ENCODE measurements at places on chromosomes 6 and 20.
A peak's percentile ranks its signal among the peaks of the same experiment; 100 is the strongest.

- no peak for DNase-seq
Observed at GRCh38 chr6:43475516-43475915, 1.9 kb upstream of the TJAP1 start.

DNA sequence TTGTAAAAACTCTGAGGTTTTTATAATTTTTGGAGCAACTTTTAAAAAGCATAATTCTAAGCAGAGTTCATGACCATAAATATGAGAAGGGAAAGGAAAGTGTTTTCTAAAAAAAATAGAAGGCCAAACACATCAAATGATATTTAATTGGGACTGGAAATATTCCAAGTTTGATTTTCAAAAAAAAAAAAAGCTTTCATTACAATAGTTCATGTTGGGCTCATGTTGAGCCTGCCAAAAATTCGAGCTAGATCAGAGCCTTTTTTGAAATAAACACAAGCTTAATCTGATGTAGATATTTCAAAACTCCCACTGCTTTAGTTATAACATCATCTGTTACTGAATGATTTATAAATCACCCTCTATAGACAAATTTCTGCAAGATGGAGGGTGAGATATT lies 163.4 kb upstream of the DEFB112 start:
- no peak for DNase-seq

DNA sequence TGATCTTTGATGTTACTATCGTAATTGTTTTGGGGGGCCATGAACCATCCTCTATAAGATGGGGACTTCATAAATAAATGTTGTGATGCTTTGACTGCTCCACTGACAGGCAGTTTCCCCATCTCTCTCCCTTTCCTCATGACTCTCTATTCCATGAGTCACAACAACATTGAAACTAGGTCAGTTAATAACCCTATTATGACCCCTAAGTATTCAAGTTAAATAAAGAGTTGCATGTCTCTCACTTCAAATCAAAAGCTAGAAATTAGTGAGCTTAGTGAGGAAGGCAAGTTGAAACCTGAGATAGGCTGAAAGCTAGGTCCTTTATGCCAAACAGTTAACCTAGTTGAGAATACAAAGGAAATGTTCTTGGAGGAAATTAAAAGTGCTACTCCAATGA lies 491.0 kb downstream of the HAO1 start:
- DNase-seq: no peak

- DNase-seq: no peak
Observed at GRCh38 chr6:127397729-127398630, 54.6 kb upstream of the ECHDC1 start.

DNA sequence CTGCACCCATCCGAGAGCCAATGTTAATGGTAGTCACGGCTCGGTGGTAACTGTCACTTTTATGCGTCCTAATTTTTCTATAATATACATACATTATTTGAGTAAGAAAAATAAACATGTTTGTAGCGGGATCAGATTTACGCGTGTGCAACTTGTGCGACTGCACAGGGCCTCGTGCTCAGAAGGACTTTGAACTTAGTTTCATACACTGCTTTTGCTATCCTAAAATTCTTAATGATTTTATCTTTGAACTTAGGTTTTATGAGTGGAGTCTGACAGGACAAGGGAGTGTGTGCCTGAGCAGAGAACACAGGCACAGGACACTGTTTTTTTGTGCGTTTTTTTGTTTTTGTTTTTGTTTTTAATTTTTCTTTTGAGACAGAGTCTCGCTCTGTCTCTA lies 189.7 kb downstream of the NFATC2 start:
- DNase-seq: no peak

DNA sequence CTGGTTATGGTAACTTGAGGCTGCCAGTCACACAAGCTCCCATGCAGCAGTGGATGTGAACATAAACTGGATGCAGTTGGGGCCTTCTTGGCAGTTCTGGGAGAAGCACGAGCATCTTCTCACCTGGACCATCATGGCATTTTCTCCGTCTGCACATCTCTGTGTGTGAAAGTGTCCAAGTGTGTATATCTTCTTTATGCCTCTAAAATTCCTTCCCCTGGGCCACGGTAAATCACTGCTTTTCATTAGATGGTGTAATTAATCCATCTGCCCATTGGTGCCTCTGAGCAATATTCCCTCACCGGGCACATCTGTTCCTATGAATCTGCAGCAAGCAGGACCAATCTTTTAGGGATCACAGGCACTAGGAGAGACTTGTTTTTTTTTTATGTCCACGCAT lies 138.0 kb downstream of the MAP3K7 start:
- DNase-seq: no peak

DNA sequence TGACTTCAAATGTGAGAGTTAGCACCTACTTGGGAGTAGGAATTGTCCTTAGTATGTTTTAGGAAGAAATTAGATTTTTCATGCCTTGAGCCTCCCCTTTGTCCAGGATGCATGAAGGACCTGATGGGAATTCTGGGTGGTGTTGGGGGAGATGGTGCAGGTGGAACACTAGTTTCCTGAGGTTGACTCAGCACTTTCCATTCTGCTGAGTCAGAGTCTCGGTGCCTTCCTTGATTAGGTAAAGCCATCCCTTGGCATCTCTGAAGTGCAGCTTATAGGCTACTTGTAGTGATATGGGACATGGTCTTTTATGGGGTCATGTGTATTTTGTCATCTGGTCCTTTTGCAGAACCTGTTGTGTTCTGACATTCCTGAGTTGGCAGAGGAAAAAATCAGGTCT lies 105.3 kb downstream of the PHACTR3 start:
- DNase-seq: no peak

- no peak for DNase-seq
Observed at GRCh38 chr20:50295762-50296449, 105.3 kb downstream of the CEBPB start.

GRCh38 chr6:39037707-39038106 lies 10.9 kb upstream of the GLP1R start:
- DNase-seq: no peak

DNA sequence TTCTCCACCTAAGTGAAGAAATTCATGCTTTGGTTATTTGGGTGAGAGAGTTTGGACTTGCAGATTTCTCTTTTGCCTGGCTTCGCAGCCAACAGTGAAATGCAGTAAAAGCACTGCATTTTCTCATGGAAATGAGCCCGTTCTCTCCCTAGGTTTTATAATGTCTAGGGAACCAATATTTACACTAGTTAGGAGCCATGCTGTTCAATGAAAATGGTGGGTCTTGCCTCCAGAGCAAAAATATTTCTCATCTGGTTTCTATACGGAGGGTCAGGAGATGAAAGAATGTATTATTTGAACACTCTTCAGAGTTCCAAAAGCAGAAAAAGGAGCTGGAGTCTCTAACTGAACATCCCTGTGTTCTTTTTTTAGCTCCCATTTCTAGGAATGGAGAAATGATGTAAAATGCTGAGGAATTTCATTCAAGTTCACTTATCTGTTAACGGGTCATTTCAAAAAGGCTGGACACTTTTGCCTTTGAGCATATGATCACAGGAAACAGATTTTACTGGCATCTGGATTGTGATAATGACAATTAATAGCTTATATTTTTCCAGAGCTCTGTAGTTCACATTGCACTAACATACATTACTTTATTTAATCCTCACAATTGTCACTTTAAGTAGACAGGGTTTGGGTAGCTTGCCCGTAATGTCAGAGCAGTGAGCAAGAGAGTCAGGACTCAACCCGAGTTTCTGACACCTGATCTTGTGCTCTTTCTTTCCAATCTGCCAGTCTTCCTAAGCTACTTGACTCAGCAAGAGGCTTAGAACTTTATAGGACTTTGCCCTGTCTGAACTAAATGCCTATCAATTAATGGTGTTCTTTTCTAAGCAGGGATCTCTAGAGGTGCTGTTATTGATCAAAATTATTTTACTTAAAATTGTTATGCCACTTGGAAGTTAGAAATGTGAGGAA lies 78.0 kb downstream of the PPP1R14C start:
- DNase-seq: no peak

- DNase-seq: peak; percentile 83
Observed at GRCh38 chr6:157323966-157324300, 614 bp upstream of the TMEM242 start.

DNA sequence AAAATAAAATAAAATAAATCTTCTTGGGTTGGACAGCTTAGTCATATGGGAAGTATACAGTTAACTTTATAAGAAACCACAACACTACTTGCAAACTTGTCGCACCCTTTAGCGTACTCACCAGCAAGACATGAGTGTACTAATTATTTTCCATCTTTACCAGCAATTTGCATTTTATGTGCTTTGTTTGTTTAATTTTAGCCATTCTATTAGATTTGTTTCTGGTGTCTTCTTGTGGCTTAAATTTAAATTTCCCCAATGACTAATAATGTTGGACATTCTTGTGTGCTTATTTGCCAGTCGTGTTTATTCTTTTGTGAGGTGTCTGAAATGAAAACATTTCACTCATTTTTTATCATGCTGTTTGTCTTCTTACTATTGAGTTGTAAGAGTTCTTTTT lies 1172.2 kb upstream of the CITED2 start:
- no peak for DNase-seq

DNA sequence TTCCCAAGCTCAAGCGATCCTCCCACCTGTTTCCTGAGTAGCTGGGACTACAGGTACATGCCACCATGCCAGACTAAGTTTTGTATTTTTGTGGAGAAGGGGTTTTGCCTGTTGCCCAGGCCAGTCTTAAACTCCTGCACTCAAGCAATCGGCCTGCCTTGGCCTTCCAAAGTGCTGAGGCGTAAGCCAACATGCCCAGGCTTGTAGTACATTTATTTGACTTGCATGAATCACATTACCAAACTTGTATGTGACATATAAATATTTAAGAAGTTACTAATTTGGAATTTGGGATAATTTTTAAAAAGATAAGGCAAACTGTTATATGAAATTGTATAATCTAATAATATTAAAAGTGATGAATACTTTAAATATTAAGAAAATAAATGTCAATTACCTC lies 157.6 kb downstream of the MCHR2 start:
- DNase-seq: no peak

- DNase-seq: no peak
Observed at GRCh38 chr20:16007164-16007563, 566.1 kb downstream of the KIF16B start.

GRCh38 chr20:34017610-34018009 lies 23.9 kb downstream of the RALY start:
- no peak for DNase-seq

- no peak for DNase-seq
Observed at GRCh38 chr20:54199283-54199682, 8.6 kb upstream of the PFDN4 start.

DNA sequence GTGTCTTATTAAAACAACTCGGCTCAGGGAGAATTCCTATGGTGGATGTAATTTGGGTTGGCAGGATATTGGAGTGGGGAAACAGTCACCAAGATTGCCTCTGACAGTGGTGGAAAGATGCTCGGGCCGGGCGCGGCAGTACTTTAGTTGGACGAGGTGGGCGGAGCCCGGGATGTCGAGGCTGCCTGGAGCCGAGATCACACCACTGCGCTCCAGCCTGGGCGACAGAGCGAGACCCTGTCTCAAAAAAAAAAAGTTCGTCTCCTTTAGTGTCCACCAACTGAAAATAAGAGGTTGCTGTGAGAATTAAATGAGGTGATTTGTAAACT lies 621 bp downstream of the NOL7 start:
- DNase-seq: no peak

DNA sequence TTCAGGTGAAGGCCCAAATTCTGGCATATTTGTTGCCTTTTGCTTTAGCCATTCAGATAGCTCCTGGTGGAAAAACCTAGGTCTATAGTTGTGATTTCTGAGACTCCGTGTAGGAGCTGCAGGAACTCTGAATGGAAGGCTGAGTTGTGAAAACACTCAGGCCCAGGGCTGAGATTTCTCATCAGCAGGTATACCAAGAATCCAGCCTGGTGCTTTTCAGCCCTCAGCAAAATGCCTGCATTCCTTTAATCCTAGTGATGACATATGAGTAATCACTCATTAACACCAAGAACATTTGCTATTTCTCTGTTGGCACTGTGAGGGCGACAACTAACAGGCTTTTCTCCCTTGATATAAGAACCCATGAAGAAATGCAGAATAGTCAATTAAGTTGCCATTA lies 546.1 kb upstream of the MAN1A1 start:
- DNase-seq: no peak

DNA sequence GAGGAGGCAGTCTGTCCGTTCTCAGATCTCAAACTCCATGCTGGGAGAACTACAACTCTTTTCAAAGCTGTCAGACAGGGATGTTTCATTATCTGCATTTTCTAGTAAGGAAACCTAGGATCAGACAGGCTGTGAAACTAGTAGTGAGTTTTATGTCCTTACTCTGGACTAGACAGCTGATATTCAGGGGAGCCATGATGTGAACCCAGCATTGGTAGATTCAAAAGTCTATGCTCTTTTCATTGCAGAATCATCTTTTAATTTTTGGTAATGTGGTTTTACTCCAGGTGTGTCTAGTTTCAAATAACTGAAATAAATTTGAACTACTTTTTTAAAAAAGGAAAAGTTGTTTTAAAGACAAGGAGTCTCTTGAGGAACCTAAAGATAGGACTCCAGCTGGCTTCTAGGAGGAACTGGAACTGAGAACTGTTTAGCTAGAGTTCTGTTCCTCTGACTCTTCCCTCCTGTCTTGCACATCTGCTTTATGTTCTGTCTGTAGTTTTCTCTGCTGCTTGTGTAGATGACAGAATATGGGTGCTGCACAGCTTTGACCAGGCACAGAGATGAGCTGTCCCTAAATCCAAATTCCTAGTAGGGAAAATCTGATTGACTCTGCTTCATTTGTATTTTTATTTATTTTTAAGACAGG lies 27.8 kb upstream of the RNF144B start:
- no peak for DNase-seq

DNA sequence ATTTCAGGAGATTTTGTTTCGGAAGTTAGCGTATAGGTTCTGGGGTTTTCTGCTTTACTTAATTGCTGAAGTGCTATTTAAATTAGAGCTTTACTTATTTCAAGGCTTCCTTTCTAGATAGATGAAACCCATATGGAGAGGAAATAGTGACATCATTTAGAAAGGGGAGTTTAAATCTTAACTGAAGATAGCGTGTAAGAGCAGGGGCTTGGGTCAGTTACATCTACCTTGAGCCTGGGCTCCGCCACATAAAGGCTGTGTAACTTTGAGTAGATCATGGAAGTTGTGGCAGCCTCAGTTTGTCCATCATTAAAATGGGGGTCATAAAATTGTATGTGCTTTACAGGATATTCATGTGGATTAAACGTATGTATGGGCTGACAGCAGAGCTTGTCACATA lies 4.7 kb downstream of the CDS2 start:
- DNase-seq: no peak

DNA sequence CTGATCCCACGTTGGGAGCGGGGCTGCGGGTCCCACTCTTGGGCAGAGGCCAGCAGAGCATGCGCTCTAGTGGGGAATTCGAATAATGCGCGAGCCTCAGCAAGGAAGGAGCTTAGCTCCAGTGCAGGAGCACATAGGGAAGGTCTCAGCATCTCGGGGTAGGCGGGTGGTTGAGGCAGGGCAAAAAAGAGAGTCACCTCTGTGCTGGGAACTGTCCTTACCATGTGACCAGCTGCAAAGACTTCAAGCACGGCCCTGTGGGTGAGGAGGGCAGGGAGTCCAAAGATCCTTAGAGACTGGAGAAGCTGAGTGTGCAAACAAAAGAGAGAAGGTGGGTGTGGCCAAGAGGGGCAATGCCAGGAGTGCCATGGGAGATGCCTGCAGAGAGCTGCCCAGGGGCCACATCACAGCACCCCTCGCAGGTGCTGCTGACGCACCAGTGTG lies 79.2 kb upstream of the CD93 start:
- DNase-seq: no peak
